Epithelial cell of umbilical artery (primary cell): ENCODE measurements at places on chromosomes 2 and 18. TPM values are rescaled to one million over a fixed set of nuclear protein-coding genes. Genes with fewer than 3 reads are reported as not detected.

STAT4 gene
- under 0.01 and 0.46 TPM in 2 replicates for total RNA-seq

LOXHD1 gene
- not detected in 2 replicates for total RNA-seq

FTCDNL1 gene
- under 0.01 and 2.4 TPM in 2 replicates for total RNA-seq

GPR39 gene
- not detected in 2 replicates for total RNA-seq

PID1 gene
- 0.32 and 0.46 TPM in 2 replicates for total RNA-seq

CTAGE1 gene
- total RNA-seq, result not detected in 2 replicates

DUSP2 gene
- total RNA-seq, result 0.61 and 0.65 TPM in 2 replicates

OSR1 gene
- total RNA-seq, result under 0.01 TPM in 1 of 2 replicates, not detected in the other

RTKN gene
- 7.1 and 10.3 TPM in 2 replicates for total RNA-seq

AGAP1 gene
- total RNA-seq, result 4.7 and 4.9 TPM in 2 replicates

LRRFIP1 gene
- total RNA-seq, result 105 and 135 TPM in 2 replicates

RAX gene
- not detected in 2 replicates for total RNA-seq

RIT2 gene
- total RNA-seq, result not detected in 2 replicates

GPR35 gene
- total RNA-seq, result 0.15 TPM in 1 of 2 replicates, not detected in the other

MEIS1 gene
- 24.0 and 42.6 TPM in 2 replicates for total RNA-seq

C2orf74 gene
- 1.7 and 8.8 TPM in 2 replicates for total RNA-seq

RGPD4 gene
- not detected in 2 replicates for total RNA-seq

CTLA4 gene
- total RNA-seq, result not detected in 2 replicates

SCN9A gene
- total RNA-seq, result 1.9 and 2.6 TPM in 2 replicates

AP1S3 gene
- 1.3 and 4.1 TPM in 2 replicates for total RNA-seq

ARID5A gene
- total RNA-seq, result 12.0 and 13.1 TPM in 2 replicates

AQP12B gene
- total RNA-seq, result not detected in 2 replicates

PARD6G gene
- 0.46 and 0.97 TPM in 2 replicates for total RNA-seq

TMEM169 gene
- not detected in 2 replicates for total RNA-seq

KCNF1 gene
- total RNA-seq, result 2.3 TPM in 1 of 2 replicates, not detected in the other

CFAP221 gene
- total RNA-seq, result 0.15 and 0.32 TPM in 2 replicates

FARP2 gene
- 29.6 and 31.3 TPM in 2 replicates for total RNA-seq

ACKR3 gene
- 15.3 and 21.1 TPM in 2 replicates for total RNA-seq

RBKS gene
- 0.97 and 1.5 TPM in 2 replicates for total RNA-seq

SOX11 gene
- total RNA-seq, result under 0.01 TPM in 2 replicates

FLACC1 gene
- total RNA-seq, result under 0.01 and 0.61 TPM in 2 replicates

SKOR2 gene
- total RNA-seq, result not detected in 2 replicates

SERPINB11 gene
- not detected in 2 replicates for total RNA-seq

PDCD1 gene
- total RNA-seq, result not detected in 2 replicates
